Activated CD4-positive, alpha-beta T cell treated with anti-CD3 and anti-CD28 coated beads for 36 hours (primary cell): ENCODE measurements at places on chromosomes 5 and 9. TPM values are rescaled to one million over a fixed set of nuclear protein-coding genes. Genes with fewer than 3 reads are reported as not detected.

Gene TAF1L
- not detected for total RNA-seq

Gene EGFLAM
- total RNA-seq = not detected

Gene SH3TC2
- total RNA-seq = not detected

Gene PCDHGB3
- not detected for total RNA-seq

Gene IFNB1
- 1.4 TPM for total RNA-seq
